NCI-H1694 (cell line): ENCODE measurements at places on chromosomes 7 and 10.

DNA sequence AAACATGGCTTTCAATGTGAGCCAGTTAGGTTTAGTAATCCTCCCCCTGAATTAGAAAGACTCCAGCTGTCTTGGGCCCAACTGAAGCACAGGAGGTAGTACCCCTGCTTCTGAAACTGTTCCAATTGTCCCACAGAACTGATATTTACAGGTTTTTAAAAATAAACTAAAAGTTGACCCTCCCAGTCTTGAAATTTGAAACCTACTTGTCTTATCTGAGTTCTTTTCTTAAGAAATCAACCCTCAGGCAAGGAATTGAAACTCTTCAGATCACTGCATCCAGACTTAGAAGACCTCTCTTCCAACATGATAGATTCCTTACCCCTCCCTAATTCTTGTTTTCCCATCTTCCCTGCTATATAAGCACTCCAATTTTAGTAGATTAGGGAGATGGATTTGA lies 13.3 kb upstream of the ARHGAP21 start:
- no peak for DNase-seq

DNA sequence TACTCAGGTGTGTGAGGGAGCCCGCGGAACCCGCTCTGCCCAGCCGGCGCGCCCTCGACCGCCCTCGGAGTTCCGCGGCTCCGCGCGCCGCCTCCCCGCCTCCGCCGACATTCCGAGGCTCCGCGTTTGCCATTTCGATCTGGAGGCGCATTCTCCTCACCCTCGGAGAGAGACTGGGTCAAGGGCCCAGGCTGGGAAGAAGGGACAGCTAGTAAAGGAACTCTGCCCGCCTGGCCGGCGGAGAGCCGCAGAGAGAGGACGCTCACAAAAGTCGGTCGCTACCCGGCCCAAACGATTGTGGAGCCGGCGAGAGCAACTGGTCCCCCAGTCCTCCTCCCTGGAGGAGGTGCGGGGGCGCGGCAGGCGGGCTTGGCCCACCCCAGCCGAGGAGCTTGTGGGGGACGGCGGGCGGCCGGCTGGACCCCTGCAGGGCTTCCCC lies 74.5 kb upstream of the LEP start:
- DNase-seq = no peak

DNA sequence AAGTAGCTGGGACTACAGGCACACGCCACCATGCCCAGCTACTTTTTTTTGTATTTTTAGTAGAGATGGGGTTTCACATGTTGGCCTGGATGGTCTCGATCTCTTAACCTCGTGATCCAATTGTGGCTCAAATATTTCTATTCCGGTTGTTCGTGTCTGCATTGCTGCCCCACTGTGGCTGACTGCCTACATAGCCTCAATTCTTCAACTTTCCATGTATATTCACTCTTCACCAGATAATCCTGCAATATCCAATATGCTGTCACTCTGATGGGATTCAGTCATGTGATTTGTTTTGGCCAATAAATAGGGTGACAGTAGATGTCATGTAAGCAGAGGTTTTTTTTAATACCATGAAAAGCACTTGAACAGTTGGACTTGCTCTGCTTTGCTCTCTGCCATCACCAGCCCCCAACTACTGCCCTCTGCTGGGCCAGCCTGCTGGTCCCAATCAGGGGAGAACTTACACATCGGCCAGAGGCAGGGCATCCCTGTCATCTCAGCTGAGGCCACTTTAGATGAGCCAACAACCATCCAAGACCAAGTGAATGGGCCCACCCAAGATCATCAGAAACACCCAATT lies 56.7 kb downstream of the NSUN6 start:
- no peak for DNase-seq

GRCh38 chr7:2405601-2406345 lies 2.4 kb downstream of the CHST12 start:
- DNase-seq = no peak

- peak; percentile 15 for DNase-seq
Observed at GRCh38 chr10:119750391-119751230, 24.8 kb downstream of the INPP5F start.

DNA sequence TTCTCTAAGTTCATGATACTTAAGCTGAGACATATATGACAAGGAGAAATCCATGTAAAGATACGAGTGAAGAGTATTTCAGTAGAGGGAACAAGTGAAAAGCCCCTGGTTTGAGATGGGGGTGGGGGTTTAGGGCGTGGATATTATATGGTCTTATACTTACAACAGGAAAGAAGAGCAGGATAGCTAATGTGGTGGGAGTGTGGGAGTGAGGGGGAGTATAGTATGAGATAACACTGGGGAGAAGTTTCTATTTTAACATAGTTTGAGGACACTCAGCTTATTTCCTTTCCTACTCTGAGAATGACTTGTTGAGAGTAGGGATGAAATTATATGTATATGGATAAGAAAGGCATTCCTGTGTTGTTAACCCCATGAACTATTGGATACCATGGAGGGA lies 36.5 kb downstream of the MCU start:
- DNase-seq = no peak

- DNase-seq = no peak
Observed at GRCh38 chr10:31515116-31515515, 196.1 kb downstream of the ZEB1 start.

DNA sequence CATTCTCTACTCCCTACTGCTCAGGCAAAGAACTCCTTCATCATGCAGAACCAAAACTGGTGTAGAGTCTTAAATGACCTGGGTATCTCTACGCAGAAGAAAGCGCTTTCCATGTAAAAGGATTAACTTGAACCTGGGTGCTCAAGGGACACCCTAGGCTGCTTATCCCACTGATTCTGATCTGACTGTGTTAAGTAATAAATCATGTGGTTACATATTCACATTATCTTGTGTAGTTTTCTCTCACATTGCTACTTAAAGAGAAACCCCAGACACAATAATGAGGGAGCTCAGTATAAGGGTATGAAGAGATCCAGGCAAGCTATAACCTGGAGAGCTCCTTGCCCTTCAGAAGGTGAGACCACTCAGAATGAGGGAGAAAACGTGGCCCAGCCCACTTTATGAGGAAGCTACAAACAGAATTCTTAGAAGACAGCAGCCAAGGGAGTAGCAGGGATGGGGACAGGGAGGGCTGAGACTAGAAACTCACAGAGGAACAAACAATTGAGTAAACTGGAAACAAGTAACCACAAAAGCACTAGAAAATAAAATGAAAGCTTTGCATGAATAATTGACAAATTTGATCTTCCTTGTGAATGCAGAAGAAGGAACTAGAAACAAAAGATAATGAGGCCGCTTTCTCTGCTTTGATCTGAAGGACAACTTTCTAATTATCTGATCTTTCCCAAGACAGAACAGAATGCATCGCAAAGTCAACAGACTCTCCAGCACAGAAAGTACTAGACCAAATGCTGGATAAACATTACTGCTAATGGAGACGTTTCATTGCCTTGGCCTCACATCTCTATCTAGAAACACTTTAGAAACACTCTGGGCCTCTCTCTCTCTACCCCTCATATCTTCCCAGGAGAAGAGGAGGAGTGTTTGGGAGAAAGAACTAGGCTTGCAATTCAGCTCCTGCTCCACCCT lies 76.1 kb downstream of the LRRC17 start:
- DNase-seq = no peak

- no peak for DNase-seq
Observed at GRCh38 chr7:133941496-133941895, 185.6 kb upstream of the LRGUK start.

DNA sequence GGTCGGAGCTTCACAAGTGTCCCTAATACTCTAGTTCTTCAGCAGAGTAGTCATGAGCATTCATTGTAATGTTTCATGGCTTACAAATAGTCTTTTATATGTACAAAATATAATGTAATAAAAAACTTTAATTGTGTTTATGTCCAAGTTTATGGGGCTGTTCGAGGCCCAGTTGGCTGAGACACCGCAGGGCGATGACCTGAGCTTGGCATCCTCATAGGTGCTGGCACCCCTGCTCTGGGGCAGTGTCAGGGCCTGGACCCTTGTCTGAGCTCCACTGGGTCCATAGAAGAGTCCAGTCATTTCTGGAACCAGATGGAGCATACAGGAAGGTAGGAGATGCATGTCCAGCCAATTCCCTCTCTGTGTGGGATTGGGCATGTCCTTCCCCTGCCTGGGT lies 12.9 kb upstream of the ZMIZ1 start:
- DNase-seq = no peak

GRCh38 chr7:46759711-46760480 lies 822.0 kb downstream of the TNS3 start:
- DNase-seq = no peak

GRCh38 chr7:94540428-94540827 lies 30.8 kb downstream of the CASD1 start:
- DNase-seq = no peak

DNA sequence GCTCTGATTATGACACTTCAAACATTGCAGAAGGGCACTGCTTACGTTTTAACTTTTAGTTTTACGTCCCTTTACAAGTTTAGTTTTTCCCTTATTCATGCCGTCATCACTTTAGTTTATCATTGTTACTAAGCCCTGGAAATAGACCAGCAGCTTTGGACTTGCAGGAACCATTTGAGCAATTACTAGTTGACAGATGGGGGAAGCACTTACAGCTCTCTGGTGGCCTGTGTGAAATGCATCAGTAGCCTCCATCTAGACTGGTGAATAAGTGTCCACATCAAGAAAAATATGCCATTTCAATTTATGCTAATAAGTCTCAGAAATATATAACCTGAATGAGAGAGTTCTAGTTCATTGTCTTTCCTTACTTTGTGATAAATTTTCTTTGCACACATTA lies 194.9 kb upstream of the GRM3 start:
- no peak for DNase-seq

GRCh38 chr7:41816111-41816510 lies 113.2 kb upstream of the INHBA start:
- no peak for DNase-seq

DNA sequence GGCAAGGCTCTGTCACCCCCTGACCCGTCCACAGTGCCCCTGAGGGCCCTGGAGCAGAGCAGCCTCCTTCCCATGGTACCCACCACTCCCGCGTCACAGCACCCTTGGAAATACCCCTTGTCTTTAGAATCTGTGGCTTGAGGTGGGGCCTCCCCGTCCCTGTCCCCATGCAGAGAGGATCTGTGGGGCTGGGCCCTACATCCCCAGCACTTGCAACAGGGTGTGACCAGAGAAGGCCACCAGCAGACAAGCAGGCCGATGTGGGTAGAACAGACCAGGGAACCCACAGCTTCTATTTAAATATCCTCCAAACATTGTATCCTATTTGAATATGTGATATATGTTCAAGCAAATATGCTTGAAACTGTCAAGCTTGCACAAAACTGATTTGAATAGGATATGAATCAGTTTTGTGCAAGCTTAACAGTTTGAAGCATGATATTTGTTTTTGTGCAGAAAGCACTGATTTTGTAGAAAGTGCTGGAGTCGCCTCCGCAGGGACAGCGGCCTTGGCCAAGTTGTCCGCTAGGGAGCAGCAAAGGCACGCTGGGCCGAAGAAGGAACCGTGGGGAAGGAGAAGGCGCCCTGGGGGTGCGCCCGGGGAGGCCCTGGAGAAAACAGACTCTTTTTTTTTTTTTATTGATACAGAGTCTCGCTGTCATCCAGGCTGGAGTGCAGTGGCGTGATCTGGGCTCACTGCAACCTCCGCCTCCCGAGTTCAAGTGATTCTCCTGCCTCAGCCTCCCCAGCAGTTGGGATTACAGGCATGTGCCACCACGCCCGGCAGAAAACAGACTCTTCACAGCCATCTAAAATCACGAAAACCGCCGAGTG lies 2.2 kb downstream of the CFAP46 start:
- DNase-seq = no peak

DNA sequence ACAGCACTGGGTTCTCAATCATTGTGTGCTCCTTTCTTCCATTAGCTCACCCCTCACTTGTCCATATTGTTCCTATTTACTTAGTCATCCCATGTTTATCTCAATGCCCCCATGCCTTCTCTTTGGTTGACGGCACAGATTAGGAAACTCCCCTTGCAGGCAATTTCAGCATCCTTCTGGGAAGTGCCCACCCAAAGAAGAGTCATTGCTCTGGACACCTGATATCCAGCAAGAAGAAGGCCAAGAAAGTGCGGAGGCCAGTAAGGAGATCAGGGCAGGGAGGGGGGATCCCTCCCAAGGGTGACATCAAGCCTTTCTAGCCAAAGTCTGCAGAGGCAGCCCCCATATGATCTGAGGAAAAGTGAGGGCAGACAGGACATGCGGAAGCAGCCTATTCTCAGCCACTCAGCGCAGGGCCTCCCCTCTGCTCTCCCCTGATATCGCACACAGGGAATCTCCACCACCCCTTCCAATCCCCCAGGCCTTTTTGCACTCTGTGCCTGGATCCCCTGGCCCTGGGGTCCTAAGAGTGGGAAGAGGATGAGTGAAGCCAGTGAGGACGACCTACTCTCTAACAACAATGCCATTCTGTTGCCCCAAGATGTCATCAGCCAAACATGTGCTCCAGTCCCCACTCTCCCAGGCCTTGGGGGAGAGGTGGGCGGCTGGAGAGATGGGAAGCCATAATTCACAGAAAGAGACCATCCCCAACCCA lies 1.8 kb downstream of the TRPV6 start:
- DNase-seq = no peak

DNA sequence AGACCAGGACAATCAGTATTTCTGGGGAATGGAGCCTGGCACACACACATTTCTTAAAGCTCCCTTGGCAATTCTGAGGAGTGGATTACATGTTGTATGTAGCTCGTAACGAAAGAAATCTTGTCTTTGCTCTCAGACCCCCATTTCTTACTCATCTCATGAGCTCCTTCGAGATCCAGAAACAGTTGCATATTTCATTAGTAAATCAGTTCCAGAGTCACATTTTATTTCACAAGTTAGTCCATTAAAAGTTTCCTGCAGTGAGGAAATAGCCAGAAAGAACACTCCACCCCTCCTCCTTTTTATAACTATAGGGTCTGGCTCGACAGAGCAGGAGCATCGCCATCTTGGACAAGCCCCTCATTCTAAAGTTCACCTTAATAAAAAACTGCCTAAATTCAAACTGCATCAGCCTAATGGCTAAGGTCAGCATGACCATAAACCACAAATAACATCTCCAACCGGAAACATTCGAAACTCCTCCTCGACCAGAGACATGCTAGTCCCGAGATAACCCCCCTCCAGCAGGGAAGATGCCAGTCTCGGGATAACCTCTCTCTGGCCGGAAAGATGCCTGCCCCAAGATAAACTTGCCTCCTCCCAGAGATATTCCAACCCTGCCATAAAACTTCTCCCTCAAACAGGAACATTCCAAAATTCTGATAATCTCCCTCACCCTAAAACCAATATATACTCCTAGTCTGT lies 7.4 kb downstream of the EGFR start:
- no peak for DNase-seq

DNA sequence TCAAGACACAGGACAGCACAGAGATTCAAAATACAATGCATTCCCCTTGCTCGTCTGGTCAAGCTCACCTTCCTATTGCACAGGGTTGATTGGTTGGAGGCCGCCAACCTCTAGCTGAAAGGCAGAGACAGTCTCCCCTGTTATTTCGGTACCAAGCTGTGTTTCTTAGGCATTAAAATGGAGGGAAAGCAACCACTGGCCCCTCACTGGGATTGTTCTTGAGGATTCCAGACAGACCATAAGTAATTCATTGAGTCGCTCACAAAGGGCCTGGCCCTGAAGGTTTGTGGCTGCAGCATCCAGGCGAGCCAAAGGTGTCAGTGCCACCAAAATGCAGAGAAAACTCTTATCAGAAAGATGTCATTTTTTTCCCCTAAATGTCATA lies 81.2 kb downstream of the PARP12 start:
- no peak for DNase-seq
